ENCODE measurements at places on chromosomes 12 and 14.
A peak's percentile ranks its signal among the peaks of the same experiment; 100 is the strongest.

DNA sequence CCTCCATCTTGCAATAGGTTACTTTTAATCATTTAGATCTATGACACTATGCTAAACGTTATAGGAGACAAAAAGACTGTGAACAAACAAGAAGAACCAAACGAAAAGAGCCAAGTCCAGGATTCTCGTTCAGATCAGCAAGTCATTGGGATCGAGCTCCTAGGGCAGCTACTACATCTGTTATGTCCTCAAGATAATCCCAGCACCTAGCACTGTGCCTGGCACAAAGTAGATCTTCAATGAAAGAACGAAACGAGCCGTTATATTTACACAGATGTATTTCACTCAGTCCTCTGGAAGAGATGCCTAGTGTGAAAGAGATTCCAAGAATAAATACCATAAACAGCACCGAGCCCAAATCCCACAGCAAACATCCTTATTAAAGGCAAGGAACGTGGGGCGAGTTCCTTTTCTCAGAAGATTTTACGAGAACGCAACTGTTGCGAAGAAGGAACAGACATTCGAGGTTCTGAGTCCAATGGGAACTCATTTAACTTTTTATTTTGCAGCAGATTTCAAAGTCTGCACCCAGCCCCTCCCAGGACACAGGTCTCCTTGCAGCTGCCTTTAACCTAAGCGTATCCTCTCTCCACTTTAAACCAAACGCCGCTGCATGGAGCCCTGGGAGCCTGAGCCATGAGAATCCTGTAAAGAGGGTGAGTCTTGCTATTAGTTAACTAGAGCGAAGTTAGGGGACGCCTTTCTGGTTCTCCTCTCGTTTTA, 544 bp upstream of the TDP1 start:
- no peak for DNase-seq

- DNase-seq = no peak
Measured at GRCh38 chr14:65179918-65180724, 77.8 kb upstream of the MAX start.

DNA sequence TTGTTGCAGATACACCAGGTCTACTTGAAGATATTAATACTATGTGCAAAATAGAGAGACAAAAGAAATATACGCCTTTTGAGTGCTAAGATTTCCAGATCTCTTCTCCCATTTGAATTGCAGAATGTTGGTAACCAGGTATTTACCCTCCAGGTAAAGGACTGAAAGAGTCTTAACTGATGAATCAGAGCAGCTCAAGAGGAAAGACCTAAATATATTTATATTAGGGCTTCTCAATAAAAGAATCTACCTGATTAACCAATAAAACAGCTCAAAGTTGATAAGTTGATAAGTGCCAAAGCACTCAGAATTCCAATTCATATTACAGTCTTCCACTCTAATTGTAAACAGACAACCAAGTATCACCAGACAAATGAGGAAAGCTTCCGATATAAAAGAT, 59.2 kb downstream of the ZNF641 start:
- DNase-seq = no peak

GRCh38 chr12:24038211-24038997, 88.9 kb upstream of the SOX5 start:
- DNase-seq = no peak

DNA sequence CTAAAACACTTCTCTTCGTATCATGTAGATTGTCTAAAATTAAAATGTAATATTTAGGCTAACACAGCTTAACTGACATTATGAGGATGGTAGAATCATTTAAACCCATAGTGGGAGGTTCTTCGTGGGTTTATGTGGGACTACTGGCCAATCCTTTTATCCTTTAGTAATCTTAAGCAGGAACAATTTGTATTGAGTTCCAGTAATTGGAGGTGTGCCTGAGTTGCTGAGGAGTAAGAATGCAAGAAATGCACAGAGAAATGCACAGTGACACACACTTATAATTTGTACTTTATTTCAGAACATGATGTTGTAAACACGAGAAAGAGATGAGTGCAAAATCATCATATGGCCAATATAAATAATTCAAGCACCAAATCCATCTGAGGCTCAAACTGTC, 22.3 kb downstream of the OTOGL start:
- no peak for DNase-seq

- DNase-seq = no peak
Measured at GRCh38 chr14:80924365-80925103, 17.0 kb downstream of the CEP128 start.

- DNase-seq = no peak
Measured at GRCh38 chr14:94681300-94682060, 69.3 kb downstream of the SERPINA3 start.

DNA sequence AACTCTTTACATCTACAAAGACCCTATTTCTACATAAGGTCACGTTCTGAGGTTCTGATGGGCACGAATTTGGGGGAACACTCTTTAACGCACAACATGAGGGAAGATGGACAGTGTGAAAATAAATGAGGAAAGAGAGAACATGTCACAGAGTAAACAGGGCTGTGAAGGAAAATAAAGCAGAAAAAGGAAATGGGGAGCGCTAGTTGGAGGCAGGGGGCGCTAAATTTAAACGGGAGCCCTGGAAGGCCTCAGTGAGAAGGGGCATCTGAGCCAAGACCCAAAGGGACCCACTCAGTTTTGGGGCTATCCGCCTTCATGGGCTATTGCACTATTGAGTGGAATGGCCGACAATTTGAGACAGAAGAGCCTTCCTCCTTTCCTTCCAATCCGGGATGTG, 50.5 kb downstream of the PLXNC1 start:
- DNase-seq = no peak

- no peak for DNase-seq
Measured at GRCh38 chr14:92481811-92482555, 31.6 kb upstream of the RIN3 start.

GRCh38 chr14:75303381-75303789, 24.8 kb downstream of the FOS start:
- no peak for DNase-seq

DNA sequence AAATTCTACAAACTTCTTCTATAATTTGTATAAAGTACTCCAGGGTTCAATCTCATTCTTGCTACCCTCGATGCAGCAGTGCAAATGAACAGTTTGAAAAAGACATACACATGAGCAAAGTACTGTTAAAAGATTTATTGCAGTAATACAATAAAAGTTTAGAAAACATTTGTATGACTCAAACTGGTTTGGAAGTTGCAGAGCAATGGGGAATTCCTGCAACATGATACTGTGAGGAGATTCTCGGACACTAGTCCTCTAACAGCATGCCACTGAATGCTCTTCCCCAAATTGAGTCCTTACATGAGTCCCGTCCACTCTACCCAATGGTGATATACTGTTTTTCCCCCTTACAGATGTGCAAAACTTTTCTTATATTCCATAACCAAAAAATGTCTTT, 45.4 kb downstream of the ATG14 start:
- no peak for DNase-seq

- DNase-seq = no peak
Measured at GRCh38 chr14:90605430-90605829, 208.6 kb downstream of the CALM1 start.

DNA sequence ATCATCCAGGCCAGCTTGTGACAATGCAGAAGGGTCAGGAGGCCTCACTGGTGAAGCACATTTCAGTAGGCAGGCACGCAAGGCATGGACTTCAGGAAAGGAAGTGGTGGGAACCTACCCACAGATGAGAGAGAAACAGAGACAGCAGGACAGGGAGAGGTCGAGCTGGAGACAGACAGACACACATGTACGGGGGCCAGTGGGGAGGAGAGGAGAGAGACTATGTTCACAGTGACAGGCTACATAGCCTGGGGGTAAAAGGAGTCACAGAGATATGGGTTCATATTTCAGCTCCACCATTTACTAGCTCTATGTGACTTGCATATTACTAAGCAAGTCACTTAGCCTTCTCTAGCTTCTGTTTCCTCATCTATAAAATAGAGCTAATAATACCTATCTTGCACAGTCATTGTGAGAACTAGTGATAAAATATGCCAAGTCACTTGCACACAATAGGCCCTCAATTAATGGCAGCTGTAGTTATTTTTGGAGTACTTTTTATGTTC, 91.1 kb upstream of the FUT8 start:
- no peak for DNase-seq

DNA sequence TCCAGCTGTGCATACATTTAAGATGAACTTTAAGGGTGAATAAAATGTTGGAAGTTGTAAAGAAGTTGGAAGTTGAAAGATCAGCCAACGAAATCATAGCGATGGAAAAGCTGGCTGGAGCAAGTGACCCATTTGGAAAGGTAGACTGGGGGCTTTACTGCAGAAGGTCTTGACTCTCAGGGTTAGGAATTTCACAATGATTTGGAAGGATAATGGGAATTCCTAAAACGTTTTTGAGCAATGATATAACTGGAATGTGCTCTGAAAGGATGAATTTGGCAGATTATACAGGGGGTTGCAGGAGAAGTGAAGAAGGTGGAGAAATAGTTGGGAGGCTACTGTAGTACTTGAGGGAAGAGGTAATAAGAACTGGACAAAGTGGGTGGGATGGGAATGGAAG, 27.4 kb downstream of the EMP1 start:
- DNase-seq = no peak

DNA sequence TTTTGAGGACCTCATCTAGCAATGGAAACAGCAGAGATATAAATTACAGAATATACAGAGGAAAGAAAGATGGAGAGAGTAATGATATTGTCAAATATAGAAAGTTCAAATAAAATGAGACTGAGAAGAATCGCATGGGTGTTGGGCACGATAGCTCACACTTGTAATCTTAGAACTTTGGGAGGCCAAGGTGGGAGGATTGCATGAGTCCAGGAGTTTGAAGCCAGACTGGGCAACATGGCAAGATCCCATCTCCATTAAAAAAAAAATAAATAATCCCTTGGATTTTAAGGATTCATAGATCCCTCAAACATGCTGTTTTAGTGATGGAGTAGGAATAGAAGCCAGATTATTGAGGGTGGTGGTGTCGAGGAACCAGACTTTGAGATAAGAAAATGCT, 1.9 kb downstream of the PYROXD1 start:
- DNase-seq = no peak

GRCh38 chr14:58066115-58066514, 85.9 kb downstream of the ARMH4 start:
- DNase-seq = no peak

DNA sequence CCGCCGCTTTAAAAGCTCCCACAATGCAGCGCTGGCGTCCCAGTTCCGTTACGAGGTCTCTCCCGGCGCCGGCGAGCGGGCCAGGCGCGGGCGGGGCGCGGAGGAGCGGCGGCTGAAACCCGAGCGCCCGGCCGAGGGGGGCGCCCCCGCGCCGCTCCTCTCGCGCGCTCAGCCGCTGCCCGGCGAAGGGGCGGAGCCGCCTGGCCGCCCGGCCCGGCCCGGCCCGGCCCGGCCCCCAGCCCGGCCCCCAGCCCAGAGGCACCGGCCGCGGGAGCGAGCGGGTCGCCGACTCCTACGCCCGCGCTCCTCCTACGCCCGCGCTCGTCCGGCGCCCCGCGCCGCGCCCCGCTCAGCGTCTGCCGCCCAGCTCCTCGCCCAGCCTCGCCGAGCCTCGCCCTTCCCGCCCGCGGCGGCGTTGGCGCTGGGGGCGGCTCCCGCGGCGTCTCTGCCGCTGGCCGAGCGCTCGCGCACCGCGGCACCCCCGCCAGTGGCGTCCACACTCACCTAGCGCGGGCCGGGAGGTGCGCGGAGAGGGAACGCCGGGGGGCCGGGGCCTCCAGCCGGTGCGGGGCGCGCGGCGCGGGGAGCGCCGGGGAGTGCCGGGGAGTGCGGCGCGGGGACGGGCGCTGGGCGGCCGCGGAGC, at the start of gene RASSF8:
RASSF8 (plus strand) TSS at position 255 of the 643 bp plus-strand sequence. CDS start 96,662 bp downstream, outside the sequence.
- DNase-seq = peak; percentile 15

Data from cortex of kidney (tissue), 1 donor.